Vein endothelial cell (primary cell): ENCODE measurements at places on chromosomes 6 and 20. TPM values are rescaled to one million over a fixed set of nuclear protein-coding genes. Genes with fewer than 3 reads are reported as not detected.

TOX2 gene
- total RNA-seq, result 3.9 and 4.2 TPM in 2 replicates

CBLN4 gene
- total RNA-seq, result not detected in 2 replicates

CNBD2 gene
- total RNA-seq, result 2.7 and 3.6 TPM in 2 replicates

HAO1 gene
- not detected in 2 replicates for total RNA-seq

RFX6 gene
- not detected in 2 replicates for total RNA-seq

CAP2 gene
- total RNA-seq, result under 0.01 and 0.48 TPM in 2 replicates

CENPQ gene
- 4.2 and 7.8 TPM in 2 replicates for total RNA-seq

BACH2 gene
- total RNA-seq, result 1.8 and 2.9 TPM in 2 replicates

SLC17A3 gene
- not detected in 2 replicates for total RNA-seq

LY6G6D gene
- total RNA-seq, result not detected in 2 replicates

LAMA5 gene
- total RNA-seq, result 53.6 and 61.2 TPM in 2 replicates

SNX9 gene
- total RNA-seq, result 40.8 and 56.5 TPM in 2 replicates

DUSP15 gene
- total RNA-seq, result 0.19 and 0.65 TPM in 2 replicates

CFB gene
- total RNA-seq, result 0.98 and 1.2 TPM in 2 replicates

FANCE gene
- 6.8 and 7.2 TPM in 2 replicates for total RNA-seq

EPPIN gene
- total RNA-seq, result not detected in 2 replicates

SLC44A4 gene
- under 0.01 and 0.29 TPM in 2 replicates for total RNA-seq

RAD21L1 gene
- not detected in 2 replicates for total RNA-seq

SLC22A3 gene
- not detected in 2 replicates for total RNA-seq

PRPH2 gene
- total RNA-seq, result 0.48 and 1.3 TPM in 2 replicates

TTI1 gene
- 18.9 and 19.4 TPM in 2 replicates for total RNA-seq

CST7 gene
- total RNA-seq, result not detected in 2 replicates

GRIK2 gene
- total RNA-seq, result not detected in 2 replicates

RNGTT gene
- 17.0 and 23.0 TPM in 2 replicates for total RNA-seq

BPIFB1 gene
- not detected in 2 replicates for total RNA-seq

ZNF831 gene
- total RNA-seq, result not detected in 2 replicates

TUBB2B gene
- 2.0 and 5.6 TPM in 2 replicates for total RNA-seq

OR2B6 gene
- total RNA-seq, result not detected in 2 replicates

DEFB121 gene
- total RNA-seq, result not detected in 2 replicates

NRN1 gene
- 47.7 and 64.3 TPM in 2 replicates for total RNA-seq

PLG gene
- not detected in 2 replicates for total RNA-seq

CST2 gene
- not detected in 2 replicates for total RNA-seq

LKAAEAR1 gene
- 0.33 TPM in 1 of 2 replicates, not detected in the other for total RNA-seq

SDC4 gene
- total RNA-seq, result 36.8 and 59.1 TPM in 2 replicates
